H7 (cell line): ENCODE measurements at places on chromosomes 1 and 21.

- no peak for DNase-seq
Measured at GRCh38 chr1:66095190-66095589, 302.5 kb downstream of the PDE4B start.

DNA sequence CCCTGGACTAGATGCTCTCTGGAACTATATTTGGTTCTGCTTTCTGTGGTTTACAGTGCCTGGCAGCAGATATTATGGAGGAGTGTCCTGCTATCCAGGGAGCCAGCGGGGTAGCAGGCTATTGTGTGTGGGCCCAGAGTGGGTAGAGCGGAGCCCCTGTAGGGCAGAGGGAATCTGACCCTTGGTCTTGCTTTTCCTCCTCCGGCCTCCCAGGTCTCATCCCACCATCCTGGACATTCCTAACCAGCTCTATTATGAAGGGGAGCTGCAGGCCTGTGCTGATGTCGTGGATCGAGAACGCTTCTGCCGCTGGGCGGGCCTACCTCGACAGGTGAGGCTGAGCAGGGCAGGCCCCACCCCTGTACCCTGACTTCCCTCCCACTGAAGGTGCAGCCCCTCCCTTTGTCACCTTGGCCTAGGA is 9.1 kb downstream of the RHOC start:
- DNase-seq, result no peak

- no peak for DNase-seq
Measured at GRCh38 chr1:83985048-83985447, 13.9 kb downstream of the TTLL7 start.

- DNase-seq, result peak; percentile 27
Measured at GRCh38 chr1:204361341-204361771, 1.6 kb upstream of the PLEKHA6 start.

- no peak for DNase-seq
Measured at GRCh38 chr21:45709173-45709572, 65.6 kb downstream of the PCBP3 start.

DNA sequence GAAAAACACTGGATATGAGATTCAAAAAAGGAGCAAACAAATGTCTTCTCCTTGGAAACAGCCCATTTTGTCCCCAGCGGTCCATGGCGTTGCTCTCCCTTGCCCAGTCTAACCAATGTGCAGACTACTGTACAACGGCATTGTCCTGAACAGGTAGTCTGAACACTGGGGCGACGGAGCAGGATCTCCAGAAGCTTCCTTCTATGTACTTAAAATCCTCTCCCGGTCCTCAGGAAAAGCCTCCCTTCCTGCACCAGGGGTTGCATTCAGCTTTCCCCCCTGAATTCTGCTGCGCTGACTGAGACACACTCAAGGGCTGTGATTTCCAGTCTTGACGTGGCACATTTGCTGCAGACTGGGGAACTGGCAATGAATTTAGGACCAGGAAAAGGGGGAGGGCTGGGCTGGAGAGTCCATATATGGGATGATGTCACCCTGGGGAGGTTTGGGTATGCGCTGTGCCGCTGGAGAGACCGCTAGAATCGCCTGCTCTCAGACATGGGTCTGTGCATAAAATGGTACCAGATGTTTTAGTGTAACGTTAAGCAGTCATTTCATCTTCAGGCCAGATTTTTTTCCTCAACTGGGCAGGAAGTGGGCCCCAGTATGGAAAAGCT is 275.9 kb upstream of the C1orf105 start:
- no peak for DNase-seq

DNA sequence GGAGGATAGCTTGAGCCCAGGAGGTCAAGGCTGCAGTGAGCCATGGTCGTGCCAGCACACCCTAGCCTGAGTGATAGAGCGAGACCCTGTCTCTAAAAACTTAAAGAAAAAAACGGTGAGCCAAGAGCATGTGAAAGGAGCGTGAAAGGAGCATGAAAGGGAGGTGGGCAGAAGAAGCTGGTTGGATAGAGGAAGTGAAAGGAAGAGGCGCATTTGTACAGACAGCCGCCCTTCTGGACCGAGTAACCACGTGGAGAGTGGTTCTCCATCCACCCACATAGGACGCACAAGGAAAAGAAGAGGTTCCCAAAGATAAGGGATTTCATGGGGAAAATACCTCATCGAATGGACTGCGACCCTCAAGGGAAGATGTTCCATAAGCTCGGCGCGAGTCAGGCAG is 60.4 kb upstream of the IFNAR2 start:
- DNase-seq, result no peak

GRCh38 chr1:174964261-174964971 is 35.3 kb upstream of the CACYBP start:
- DNase-seq, result no peak

DNA sequence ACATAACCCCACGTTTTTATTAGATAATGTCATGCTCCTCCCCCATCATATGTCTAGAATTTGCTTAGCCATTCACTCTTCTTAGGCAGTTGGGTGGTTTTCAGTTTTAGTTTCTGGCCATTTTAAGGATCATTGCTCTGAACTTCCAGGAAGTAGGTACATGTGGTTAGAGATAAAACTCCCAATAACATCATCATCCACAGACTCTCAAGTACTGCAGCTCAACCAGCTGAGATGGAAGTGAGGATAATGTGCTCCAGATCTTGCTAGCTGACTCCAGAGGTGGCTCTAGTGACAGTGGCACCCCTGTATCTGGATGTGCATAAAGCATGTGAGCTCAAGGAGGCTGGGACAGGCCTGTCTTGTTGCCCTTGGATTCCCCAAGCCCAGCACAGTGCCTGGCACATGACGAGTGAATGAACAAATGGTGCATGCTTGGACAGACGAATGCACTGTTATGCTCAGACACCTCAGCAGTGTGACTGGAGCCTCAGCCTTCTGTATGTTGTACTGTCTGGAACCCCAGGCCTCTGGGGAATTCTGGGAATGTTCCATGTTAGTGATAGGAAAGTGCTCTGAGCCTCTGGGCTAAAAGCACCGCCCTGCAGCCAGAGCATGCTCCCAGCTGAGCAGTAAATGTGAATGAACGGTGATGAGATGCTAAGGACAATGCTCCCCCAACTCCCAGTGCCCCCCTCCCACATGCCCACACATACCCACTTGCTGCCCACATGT is 16.4 kb upstream of the KCNN3 start:
- no peak for DNase-seq

- no peak for DNase-seq
Measured at GRCh38 chr1:207342332-207342731, 20.9 kb downstream of the CD55 start.

- DNase-seq, result peak; percentile 66
Measured at GRCh38 chr1:62271948-62272728, 47.1 kb downstream of the KANK4 start.

GRCh38 chr1:154155251-154155650 is 378 bp upstream of the NUP210L start:
- DNase-seq, result no peak

GRCh38 chr1:217354895-217355294 is 276.0 kb downstream of the GPATCH2 start:
- no peak for DNase-seq

DNA sequence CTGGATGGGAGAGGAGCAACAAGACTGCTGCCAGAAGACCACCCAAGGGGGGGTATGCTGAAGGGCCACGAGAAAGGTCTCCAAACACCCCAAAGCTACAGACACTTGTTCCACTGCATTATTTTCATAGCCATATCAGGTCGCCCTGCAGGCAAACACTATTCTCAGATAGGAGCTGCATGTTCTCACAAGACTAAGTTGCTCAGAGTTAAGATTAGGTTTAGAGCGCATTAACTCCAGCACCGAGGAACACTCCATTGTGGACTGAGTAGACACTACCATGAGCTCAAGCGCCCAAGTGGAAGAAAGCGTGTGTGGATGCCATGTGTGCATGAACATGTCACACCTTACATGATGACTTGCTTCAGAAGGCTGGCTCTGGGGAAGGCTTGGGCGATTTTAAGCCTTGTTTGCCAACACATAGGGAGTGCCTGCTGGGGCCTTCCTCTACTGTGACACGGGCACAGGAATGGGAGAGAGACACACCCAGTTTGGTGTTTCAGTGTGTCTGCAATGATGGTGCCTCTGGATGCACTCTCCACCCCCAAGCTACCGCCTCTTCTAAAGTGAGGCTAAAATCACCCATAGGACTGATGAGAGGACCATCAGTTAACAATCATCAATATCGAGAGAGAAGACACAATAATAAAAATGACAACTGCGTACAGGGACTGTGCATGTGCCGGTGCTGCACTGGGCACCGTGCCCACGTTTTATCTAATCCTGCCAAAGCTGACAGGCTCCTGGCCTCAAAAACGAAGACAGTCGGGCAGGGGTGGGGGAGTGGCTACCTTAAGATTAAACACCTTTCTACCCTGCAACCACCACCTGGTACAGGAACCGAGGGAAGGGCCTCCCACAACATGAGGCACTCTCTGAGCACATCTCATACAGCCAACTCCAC is 34.9 kb downstream of the SSBP3 start:
- DNase-seq, result no peak
